Progenitor cell of endocrine pancreas (in vitro differentiated cells): ENCODE measurements at places on chromosomes 16 and 17.

DNA sequence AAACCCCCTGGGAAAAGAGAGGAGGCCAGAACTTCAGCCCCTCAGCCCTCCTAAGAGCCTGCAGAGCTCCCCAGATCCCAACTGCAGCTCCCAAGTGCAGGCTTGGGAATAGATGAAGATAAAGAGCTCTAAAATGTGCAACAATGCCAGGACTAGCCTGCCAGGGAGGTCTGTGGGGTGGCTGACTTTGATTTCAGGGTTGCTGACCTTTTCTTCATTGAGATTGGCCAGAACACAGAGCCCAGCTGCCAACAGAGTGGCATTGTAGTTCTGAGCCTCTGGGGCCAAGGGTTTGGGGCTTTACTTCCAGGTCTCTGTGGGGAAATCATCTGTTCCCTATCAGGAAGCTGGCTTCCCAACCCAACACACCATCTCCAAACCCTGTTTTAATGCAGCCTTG is 120.6 kb downstream of the COPRS start:
- H3K27ac ChIP-seq: no peak overlapping the region
- H3K36me3 ChIP-seq: no peaks in the 10 kb centered on the region
- H3K4me1 ChIP-seq: peaks cover 6% of the 10 kb centered on the region
- no peak for DNase-seq
- peaks cover 6% of the 10 kb centered on the region for H3K27me3 ChIP-seq

GRCh38 chr16:75323933-75324332 is 72.5 kb upstream of the BCAR1 start:
- peaks cover 23% of the 10 kb centered on the region for H3K4me1 ChIP-seq
- peak overlapping the region; percentile 8 for H3K27ac ChIP-seq
- DNase-seq: no peak
- no peak overlapping the region for H3K4me3 ChIP-seq

GRCh38 chr17:28113269-28113668 is 70.8 kb downstream of the NLK start:
- DNase-seq: no peak
- no peaks in the 10 kb centered on the region for H3K27me3 ChIP-seq
- no peak overlapping the region for H3K4me3 ChIP-seq
- H3K36me3 ChIP-seq: peaks cover 11% of the 10 kb centered on the region
- H3K4me1 ChIP-seq: peaks cover 11% of the 10 kb centered on the region

DNA sequence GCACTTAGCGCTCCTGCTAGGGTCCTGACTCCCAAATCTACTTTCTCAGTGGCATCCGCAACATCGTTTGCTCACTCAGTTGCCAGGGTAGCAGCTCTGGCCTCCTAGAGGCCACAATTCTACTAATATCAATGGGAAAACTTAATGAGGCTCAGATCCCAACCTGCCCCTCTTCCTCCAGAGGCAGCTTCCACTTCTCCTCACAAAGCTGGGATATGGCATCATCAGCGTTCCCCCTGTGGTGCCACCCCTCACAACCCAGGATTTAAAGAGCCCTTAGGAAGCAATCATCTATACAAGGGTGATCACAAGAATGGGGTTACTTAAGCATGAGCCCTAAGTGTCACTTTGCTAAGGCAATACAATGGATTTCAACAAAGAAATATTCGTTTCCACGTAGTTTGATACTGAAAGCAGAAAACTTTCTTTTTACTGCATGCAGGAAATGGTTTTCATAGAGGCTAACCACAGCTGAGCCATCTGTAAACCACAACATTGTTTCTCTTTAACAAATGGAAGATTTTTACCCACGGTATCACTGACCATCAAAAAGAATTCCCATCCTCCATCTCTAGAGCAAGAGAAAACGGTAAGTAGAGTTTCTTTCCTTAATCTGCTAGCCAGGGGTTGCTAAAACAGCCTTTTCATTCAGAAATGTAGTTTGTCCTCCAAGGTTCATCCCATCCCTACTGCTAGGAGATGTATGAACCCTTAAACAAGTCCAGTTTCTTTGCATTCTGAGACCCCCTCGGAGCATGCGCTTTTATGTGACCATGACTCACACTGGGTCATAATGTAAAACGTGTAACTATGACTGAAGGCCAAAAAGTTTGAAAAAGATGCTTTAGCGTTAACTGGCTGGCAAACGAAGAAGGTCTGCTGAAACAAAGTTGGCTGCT is 68.3 kb upstream of the BCAR1 start:
- H3K27ac ChIP-seq: no peak overlapping the region
- H3K4me3 ChIP-seq: no peak overlapping the region
- H3K36me3 ChIP-seq: peaks cover 5% of the 10 kb centered on the region
- no peak for DNase-seq
- peaks cover 13% of the 10 kb centered on the region for H3K4me1 ChIP-seq

DNA sequence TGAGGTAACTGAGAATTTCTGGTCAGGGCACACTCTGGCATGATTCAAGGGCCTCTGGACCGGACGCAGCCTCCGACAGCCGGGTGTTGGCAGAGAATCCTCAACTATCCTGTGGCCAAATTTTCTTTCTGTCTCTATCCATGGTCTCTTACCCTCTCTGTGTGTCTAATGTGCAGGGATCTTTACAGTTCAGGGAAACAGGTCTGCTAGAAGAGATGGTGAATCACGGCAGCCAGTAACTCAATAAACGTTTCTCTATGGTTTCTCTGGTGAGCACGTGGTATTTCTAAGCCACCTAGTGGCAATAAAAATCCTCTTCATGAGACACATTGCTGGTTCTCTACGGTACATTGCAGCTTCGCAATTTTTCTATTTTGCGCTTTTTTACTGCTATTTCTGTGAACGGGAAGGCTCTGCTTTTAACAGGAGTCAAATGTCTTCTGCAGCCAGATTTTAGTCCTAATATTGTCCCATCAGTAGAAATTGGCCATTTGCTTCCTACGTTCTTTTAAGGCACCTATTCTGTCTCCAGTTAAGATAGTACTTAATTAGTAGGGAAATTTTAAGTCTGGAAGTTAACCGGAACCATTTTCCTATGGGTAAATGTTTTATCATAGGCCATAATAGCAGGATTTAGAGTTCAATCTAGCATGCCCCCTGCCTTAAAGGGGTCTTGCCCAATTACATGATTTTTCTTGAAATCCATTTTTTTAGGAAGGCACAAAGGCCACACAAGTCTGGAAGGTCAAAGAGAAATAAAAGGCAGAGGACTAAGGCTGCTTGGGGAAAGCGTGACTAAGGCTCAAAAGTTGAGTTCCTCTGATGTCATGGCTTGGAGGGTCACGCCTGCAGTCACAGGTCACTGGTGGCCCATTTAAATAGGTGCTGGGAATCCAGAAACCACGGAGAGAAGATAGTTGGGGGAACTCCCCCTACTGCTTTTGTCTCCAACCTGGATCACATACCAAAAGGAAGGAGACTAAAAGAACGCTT is 31.5 kb downstream of the QPRT start:
- peaks cover 3% of the 10 kb centered on the region for H3K36me3 ChIP-seq
- H3K4me1 ChIP-seq: peaks cover 11% of the 10 kb centered on the region
- peak overlapping the region; percentile 80 for H3K4me3 ChIP-seq
- H3K27ac ChIP-seq: peak overlapping the region; percentile 96
- no peaks in the 10 kb centered on the region for H3K27me3 ChIP-seq

DNA sequence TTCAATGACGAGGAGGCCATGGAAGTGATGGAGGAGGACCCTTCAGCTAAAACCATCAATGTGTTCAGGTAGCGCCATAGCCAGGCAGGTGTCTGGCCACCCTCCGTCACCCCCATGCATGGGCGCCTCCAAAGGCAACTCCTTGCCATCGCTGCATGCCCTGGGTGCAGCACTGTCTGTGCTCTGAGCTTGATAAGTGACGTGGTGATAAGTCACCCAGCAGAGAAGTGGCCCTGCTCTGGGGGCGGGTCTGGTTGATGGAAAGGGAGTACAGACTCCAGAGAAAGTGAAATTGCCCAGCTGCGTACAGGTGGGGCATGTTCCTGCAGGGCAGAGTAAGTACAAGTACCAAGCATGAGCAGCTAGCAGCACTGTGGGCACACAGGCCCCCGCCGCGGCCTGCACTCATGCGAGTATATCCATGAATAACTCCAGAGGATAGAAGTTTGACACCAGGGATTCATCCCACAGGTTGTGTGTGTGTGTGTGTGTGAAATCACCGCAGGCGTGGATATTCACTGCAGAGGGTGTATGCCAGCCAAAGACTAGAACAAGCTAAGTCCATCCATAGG is 13.1 kb downstream of the DNAI2 start:
- H3K36me3 ChIP-seq: no peaks in the 10 kb centered on the region
- H3K27me3 ChIP-seq: peaks cover 7% of the 10 kb centered on the region
- DNase-seq: no peak
- no peak overlapping the region for H3K4me3 ChIP-seq
- H3K27ac ChIP-seq: no peak overlapping the region
- peaks cover 2% of the 10 kb centered on the region for H3K4me1 ChIP-seq

DNA sequence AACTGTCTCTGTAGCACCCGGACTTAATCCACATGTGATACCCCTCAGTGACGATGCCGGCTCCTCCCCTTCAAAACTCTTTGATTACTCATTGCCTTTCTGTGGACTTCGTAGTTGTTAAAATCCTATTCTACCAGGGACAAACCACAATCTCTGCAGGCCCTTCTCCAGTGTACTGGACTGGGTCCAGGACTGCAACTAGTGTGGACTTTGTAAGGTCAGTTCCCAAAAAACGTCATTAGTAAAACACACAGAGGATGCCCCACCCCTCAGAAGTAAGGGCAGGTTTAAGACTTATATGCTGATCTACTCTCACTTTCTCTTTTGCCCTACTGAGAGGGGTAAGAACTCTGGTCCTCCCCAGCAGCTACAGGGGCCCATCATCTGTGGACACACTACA is 10.5 kb upstream of the NUDT7 start:
- H3K4me3 ChIP-seq: no peak overlapping the region
- H3K36me3 ChIP-seq: no peaks in the 10 kb centered on the region
- no peaks in the 10 kb centered on the region for H3K4me1 ChIP-seq
- no peak overlapping the region for H3K27ac ChIP-seq
- no peak for DNase-seq
- peaks cover 3% of the 10 kb centered on the region for H3K27me3 ChIP-seq

- H3K4me1 ChIP-seq: peaks cover 7% of the 10 kb centered on the region
- H3K36me3 ChIP-seq: no peaks in the 10 kb centered on the region
- H3K27me3 ChIP-seq: no peaks in the 10 kb centered on the region
- DNase-seq: no peak
- no peak overlapping the region for H3K4me3 ChIP-seq
Measured at GRCh38 chr16:75695708-75696107, 5.6 kb downstream of the DUXB start.

DNA sequence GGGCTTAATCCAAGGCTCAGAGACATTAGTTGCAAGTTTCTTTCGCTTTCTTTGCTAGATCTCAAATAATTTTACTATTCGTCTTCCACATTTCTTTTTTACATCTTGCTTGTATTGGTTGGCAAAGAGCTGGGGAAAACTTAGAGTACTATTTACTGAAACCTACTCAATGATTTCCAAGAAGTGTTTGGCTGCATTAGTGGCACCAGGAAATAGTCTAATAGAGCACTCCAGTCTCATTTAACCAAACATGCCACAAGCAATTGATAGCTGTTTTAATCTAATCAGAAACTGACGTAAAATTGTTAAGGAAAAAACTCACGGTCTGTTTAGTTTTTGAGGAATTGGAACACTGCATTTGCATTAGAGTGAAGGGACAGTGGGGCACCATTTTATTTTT is 29.0 kb downstream of the NUP93 start:
- no peak overlapping the region for H3K4me3 ChIP-seq
- DNase-seq: no peak
- no peak overlapping the region for H3K27ac ChIP-seq

DNA sequence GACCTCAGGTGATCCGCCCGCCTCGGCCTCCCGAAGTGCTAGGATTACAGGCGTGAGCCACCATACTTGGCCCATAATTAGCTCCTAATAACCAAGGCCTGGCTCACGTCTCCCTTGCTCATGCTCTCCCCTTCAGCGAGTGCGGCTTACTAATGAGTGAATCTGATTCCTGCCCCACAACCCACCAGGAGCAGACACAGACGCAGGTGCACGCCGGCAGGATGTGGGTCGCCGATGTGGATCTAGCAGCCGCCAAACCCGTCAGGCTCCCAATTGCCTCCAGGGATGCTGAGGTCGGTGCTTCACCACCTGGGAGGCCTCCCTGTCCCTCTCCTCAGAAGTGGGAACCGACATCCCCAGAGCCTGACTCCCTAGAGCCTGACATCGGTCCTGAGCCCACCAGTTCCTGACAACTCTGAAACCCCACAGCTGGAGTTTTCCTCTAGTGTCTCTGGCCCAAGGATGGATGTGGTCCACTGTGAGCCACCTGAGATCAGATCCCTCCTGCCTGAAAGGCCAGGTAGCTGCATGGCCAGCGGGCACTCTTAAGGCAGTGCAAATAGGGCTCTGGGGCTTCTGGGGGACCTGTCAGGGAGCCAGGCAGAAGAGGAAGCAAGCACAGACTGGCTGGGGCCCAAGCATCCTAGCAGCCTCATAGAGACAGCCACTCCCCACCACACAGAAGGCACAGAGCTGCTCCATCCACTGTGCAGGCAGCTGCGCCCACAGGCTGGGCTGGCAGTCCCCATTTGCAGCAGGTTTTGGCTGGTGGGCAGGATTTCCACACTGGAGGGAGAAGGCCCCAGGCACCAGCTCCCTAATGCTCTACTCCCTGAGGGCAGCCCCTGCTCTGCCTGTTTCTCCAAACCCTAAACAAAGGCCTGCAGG is 10.8 kb downstream of the EXOC7 start:
- no peaks in the 10 kb centered on the region for H3K27me3 ChIP-seq
- H3K4me1 ChIP-seq: no peaks in the 10 kb centered on the region
- H3K27ac ChIP-seq: no peak overlapping the region
- H3K36me3 ChIP-seq: peaks cover 20% of the 10 kb centered on the region

DNA sequence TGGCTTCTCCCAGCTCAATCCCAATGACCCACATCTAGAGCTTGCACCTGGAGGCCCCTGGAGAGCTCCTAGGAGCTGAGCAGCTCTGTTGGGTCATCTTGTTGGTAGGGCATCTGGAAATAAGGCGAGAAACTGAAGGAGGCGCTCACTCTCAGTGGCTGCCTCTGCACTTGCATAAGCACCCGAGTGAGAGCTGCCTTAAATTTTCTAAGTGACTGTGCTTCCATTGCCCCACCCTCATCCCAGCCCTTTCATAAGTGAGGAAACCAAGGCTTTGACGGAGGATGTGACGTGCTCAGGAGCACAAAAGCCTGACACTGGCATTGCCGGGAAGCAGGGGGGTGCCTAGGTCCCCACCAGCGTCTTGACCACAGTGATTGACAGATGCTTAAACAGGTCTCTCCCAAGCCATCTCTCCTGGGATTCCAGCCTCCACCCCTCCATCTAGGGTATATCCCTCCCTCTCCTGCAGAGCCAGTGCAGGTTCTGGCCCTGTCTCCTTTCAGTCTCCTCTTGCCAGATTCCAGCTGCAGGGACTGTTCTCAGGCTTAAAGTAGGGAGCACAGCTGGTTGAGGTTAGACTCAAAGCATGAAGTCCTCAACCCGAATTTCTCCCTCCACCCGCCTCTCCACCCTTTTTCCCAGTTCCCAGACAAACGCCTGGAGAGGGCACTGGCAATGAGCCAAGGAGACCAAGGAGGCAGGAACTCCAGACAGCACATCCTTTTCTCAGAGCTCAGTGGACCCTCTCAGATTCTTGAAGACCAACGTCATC is 113.7 kb downstream of the IRX5 start:
- H3K27ac ChIP-seq: no peak overlapping the region
- peaks cover 28% of the 10 kb centered on the region for H3K27me3 ChIP-seq
- no peaks in the 10 kb centered on the region for H3K4me1 ChIP-seq
- DNase-seq: no peak
- H3K4me3 ChIP-seq: no peak overlapping the region
- H3K36me3 ChIP-seq: no peaks in the 10 kb centered on the region
